ENCODE measurements at places on chromosomes 12 and 14.

DNA sequence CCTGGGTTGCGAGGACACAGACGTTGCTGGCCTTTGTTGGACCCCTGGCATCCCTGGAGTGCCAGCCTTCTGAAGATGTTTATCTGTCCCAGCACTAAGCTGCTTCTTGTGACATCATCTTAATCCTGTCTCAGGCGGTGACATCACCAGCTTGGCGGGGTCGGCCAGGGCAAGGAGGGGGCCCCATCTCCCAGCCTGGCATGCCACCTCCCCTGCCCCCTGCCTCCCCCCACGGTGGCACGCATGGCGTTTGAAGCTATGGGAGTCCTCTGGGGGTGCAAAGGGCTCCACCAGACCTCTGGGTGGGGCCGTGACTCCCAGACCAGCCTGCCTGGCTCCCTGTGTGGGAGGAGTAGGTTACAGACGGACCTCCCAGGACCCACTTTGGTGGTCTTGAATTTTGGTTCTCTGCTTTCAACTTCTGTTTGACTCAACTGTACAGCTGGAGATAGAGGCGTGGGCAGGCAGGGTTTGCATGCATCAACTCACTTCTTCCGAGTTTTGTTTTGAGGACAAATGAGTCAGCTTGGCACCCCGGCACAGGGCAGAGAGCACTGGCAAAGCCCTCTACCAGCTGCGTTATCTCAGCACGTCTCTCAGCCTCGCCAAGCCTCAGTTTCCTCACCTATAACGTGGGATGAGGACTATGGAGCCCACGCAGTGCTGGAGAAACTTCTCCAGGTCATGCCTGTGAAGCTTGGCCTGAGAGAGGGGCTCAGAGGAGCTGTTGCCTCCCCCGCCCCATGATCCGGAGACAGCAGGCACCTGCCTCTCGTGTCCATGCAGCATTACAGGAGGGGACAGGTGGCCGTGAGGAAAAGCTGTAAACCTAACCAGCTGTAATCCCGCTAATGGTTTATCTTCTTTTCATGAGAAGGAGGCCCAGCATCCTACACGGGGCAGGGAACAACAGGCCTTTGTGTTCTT, 38.8 kb upstream of the EML1 start:
- DNase-seq, result no peak

DNA sequence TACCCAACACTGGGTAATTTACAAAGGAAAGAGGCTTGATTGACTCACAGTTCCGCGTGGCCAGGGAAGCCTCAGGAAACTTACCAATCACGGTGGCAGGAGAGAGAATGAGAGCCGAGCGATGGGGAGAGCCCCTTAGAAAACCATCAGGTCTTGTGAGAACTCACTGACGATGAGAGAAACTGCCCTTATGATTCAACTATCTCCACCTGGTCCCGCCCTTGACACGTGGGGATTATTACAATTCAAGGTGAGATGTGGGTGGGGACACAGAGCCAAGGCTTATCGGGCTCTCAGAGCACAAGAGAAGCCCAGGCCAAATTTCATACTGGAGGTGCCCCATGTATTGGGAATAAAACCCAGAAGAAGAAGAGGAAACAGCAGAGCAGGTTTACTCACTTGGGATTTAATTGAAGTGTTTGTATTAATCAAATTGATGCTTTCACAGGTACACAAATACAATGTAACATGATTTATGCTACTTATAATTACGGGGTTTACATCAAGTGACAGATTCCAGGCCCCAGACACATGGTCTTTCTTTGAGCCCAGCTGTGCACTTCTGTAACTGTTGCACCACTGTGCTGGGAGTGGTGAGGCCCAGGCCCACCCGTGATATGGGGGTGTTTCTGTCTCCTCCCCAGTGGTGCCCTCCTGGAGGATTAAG, 8.2 kb upstream of the CCDC85C start:
- DNase-seq, result no peak

GRCh38 chr12:69490920-69491643, 20.9 kb downstream of the FRS2 start:
- DNase-seq, result no peak

GRCh38 chr14:24206260-24207103, 986 bp downstream of the TSSK4 start:
- no peak for DNase-seq

- DNase-seq, result no peak
These were observed 313.1 kb upstream of the GARIN6 start for GRCh38 chr12:99334285-99335056.

- no peak for DNase-seq
These were observed 28.9 kb upstream of the PPM1A start for GRCh38 chr14:60220084-60220483.

GRCh38 chr14:77615361-77616132, 890 bp downstream of the SPTLC2 start:
- DNase-seq, result no peak

GRCh38 chr12:15721316-15722115, 67.7 kb downstream of the EPS8 start:
- no peak for DNase-seq

- DNase-seq, result no peak
These were observed 262.5 kb downstream of the GXYLT1 start for GRCh38 chr12:41881891-41882805.

DNA sequence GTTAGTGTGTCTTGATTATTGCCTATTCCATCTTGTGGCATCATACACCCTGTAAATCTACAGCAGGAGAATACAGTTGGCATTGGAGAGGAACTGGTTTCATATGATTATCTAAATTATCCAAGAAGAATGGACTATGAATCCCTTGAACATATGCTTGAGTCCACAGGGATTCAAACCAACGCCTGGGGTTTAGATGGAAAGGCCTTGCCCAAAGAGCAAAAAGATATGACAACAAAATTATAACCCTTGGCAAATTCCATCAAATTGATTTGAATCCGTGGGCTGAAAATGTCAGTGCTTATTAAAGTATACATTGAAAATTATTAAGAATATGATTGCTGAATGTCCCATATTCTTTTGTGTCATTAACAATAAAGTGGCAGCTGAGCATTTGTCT, 108.2 kb downstream of the PDE3A start:
- DNase-seq, result no peak

GRCh38 chr12:79441534-79441933, 249.2 kb downstream of the PAWR start:
- DNase-seq, result no peak

DNA sequence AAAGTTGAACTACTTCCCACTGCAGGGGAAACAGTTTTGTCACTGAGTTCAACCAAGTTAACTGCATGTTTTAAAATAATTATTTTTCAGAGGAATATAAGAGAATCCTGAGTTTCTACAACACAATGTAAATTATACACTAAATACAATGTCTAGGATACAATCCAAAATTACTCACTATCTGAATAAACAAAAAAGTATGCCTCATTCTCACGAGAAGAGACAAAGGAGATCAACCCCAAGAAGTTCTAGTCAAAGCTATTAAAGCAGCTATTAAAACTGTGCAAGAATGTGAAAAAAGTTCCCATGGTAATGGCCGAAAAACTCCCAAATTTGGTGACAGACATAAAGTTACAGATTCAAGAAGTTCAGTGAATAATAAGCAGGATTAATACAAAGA, 8.8 kb upstream of the KCNK13 start:
- DNase-seq, result no peak

GRCh38 chr12:69585189-69586062, at the start of gene CCT2:
CCT2 (plus strand) TSS chr12:69585459; CDS start chr12:69585522, 63 bp downstream.
- peak; percentile 89 for DNase-seq

DNA sequence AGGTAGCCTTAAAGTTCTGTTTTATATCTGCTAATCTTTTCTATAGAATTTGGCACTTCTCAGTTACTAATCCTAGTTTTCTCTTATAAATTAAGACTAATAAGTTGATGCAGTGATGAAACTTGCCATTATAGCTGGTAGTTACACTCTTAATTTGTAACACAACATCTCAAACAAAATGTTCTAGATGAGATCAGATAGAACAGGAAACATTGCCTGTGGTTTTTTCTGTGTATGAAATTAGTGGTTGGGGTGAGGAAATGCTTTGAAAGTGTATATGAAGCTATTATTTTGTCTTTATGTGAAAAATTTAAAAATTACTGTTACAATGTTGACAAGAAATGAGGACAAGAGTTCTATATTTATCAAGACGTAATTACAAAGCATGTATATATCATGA, 91.9 kb downstream of the PCNX1 start:
- DNase-seq, result no peak

DNA sequence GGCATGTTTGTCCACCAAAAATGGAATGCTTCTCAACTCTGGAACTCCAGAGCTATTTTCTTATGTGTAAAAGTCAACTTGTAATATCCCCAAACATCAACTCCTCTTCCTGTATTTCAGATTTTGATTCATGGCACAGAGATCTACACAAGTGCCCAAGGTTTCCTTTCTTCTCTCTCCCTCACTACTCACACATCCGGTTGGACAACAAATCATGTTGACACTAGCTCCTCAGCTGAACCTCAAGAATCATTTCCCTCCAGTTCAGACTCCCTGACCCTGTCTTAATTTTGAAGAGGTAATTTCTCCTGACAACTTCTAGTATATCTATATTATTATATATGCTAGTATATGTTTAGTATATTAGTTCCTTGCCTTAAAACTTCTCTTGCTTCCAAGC, 485.4 kb upstream of the CCDC196 start:
- DNase-seq, result no peak

DNA sequence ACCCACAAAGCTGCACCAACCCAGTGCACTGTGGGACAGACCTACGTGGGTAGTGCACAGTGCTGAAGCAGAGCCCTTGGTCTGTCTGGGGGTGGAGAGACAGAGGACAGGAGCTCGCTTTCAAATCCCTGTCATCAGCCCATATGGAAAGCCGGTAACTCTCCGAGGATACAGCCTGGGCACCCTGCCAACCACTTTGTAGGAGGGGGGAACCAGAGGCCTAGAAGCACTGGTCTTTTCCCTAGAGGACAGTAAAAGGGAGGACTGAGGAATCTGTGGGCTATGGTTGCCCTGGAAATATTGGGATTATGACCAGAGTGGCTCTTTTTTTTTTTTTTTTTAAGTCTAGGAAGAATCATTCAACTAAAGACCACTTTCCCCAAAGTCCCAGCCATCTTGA, 74.3 kb downstream of the MAP3K9 start:
- no peak for DNase-seq

GRCh38 chr14:100619396-100620254, 32.4 kb upstream of the BEGAIN start:
- DNase-seq, result no peak

DNA sequence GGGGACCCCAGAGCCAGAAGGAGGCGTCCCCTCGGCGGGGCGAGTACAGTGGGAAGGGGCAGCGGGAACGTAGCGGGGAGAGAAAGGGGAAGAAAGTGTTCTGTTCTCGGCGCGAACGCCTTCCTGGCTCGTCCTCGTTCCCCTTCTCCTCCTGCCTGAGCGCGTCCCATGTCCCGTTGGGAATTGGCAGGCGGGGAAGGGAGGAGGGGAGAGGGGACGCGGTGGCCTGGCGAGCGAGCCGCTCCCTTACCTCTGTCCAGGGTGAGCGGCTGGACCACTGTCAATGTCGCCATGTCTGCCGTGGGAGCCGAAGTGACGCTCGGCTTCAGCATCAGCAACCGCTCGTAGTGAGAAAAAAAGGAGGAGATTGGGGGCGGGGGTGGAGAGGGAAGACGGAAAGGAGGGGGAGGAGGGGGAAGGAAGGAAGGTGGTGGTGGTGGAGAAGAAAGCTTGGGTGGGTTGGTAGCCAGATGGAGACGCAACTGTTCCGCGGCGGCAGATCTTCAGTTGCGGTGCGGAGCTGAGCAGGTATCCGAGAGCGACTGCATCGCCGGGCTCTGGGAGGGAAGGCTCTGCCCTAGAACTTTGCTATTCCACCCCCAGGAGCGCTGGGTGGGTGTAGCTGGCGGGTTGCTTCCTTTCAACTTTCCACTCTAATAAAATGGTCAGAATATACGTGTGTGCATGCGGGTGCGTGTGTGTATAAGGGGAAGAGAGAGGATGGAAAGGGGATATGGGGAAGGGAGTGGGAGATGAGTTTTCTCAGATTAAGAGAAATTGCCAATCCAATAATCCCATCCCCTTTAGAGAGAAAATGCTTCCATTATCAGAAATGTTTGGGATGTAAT, at the start of gene LIN7A:
Gene LIN7A (minus strand): TSS at position 544 of the 848 bp plus-strand sequence. CDS start 212 bp downstream, at position 332.
- no peak for DNase-seq

DNA sequence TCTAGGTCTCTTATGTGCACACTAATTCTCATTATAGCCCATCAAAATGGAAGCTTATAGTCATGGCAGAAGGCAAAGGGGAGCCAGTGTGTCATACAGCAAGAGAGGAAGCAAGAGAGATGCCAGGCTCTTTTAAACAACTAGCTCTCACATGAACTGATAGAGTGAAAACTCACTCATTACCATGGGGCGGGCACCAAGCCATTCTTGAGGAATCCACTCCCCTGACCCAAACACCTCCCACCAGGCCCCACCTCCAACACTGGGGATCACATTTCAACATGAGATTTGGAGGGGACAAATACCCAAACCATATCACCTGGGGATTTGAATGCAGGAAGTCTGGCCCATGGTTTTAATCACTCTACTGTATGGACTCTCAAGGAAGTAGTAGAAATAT, 36.9 kb upstream of the CRACR2A start:
- no peak for DNase-seq

- DNase-seq, result no peak
These were observed at the start of gene LHX5 for GRCh38 chr12:113471619-113472171. LHX5 (minus strand) TSS chr12:113471871; CDS start chr12:113471498, 373 bp downstream.

- no peak for DNase-seq
These were observed 59.4 kb downstream of the TMEM132C start for GRCh38 chr12:128326406-128326805.

GRCh38 chr12:119829439-119829838, 47.7 kb downstream of the CIT start:
- DNase-seq, result no peak

DNA sequence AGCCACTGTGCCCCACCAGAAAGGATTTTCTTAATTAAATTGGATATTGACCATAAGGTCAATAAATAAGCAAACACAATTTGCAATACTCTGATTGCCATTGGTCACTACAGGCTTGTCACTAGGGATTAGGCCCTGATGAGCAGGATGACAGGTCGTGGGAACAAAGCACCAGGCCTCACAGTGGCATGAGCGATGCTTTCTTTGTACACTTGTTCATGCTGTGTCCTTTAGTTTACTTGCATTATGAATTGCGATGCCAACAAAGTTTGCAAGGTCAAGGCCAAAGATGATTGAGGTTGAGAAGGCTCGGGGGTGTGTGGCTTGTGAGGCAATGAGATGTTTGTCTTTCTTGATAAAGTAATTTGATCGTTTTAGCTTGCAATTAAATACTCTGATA, 136.0 kb downstream of the TTC8 start:
- DNase-seq, result no peak

DNA sequence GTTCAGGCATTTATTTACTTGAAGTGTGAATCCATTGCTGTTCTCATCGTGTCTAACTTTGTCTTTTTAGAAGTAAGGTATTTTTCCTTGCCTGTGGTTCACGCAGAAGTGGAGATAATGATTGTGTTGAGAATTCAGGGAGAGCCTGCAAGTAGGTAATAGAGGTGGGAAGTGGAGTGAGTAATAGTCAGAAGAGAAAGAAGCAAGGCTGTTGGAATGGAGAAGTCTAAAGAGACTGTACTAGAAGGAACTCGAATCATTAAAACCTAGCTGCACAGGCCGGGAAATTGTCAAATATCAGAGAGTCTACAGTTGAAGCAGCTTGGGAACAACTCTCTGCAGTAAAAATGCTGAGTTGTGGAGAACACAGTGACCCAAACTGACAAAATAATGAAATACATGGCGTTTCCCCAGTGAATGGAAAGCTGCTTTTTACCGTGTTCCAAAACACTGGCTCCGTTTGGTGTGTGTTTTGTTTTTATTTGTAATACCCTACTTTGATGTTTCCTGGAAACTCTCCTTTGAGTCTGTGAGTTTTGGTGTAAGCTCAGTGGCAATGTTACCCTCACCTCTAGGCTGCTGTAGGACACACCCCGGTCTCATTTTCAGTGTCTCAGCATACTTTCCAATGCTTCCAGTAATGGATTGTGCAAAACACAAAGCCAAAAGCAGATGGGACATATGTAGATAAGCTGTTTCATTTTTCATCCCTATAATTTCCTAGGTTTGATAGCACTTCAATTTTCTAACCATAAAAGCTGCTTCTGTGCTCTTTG, 146.6 kb downstream of the CRADD start:
- no peak for DNase-seq

All from stimulated activated CD4-positive, alpha-beta T cell treated with anti-CD3 and anti-CD28 coated beads, TNF-alpha, amount 100 ng/mL, for 1 hour (primary cell).